ENCODE measurements at places on chromosomes 1 and 21.
A peak's percentile ranks its signal among the peaks of the same experiment; 100 is the strongest.

GRCh38 chr1:186225096-186225495 is 150.0 kb downstream of the TPR start:
- no peak for DNase-seq

DNA sequence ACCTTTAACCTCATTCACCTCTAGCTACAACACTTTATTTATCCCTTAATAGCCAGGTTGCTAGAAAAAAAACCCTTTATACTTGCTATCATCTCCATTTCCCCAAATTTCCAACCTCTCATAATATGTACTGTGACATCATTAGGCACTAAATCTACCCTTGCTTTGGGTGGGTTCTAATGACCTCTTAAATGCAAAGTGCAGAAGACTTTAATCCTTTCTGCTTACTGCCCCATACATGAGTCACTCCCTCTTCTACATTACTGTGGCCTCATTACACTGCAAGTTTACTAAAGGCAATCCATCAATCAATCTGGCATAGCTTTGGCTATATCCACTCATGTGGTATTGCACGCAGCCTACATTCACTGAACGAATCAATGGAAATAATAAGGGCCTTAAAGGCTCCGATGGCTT is 353.3 kb downstream of the SMYD3 start:
- no peak for DNase-seq

DNA sequence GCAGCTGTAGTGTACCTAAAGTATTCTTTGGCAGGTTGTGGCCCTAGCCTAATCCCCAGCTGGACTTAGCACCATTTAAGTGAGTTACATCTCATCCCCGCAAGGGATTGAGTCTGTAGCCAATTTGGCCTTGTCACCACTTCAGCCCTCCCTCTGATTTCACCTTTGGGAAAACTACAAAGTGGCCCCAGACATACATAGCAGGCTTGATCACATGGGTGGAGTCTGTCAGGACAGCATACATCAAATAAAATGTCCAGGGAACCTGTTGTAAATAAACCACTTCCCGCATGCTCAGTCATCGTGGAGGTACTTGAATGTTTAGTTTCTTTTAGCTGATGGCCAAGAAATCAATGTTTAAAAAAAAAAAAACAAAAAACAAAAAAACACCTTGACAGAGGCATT is 142.5 kb downstream of the DHRS3 start:
- peak; percentile 17 for DNase-seq

GRCh38 chr1:85275701-85276214 is 674 bp downstream of the BCL10 start:
- DNase-seq = peak; percentile 9

DNA sequence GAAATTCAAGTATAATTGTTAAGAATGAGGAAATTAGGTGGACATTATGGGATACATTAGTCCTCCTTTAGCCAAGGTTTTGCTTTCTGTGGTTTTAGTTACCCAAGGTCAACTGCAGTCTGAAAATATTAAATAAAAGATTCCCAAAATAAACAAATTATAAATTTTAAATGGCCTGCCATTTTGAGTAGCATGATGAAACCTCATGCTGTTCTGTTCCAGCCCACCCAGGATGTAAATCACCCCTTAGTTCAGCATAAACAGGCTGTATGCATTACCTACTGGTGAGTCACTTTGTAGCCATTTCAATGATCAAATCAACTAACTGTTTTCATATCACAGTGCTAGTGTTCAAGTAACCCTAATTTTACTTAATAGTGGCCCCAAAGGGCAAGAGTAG is 132.5 kb upstream of the LYPLAL1 start:
- no peak for DNase-seq

DNA sequence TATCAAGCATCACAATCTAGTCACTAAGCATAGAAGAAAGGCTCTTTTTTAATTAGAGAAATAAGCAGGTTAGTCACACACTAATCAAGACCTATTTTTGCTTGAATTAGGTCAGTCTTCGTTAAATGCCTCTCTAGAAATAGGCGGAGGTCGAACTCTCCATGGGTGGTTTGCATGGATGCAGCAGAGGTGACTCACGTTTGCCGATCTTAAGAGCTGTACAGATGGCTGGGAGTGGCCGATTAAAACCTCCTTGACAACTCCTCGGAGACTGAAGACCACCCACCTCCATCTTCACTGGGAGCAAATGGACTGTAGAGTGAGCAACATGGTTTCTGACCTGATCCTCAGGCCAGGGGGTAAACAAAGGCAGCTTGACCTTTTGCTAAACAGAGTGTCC is 249.3 kb downstream of the ZNF648 start:
- no peak for DNase-seq

DNA sequence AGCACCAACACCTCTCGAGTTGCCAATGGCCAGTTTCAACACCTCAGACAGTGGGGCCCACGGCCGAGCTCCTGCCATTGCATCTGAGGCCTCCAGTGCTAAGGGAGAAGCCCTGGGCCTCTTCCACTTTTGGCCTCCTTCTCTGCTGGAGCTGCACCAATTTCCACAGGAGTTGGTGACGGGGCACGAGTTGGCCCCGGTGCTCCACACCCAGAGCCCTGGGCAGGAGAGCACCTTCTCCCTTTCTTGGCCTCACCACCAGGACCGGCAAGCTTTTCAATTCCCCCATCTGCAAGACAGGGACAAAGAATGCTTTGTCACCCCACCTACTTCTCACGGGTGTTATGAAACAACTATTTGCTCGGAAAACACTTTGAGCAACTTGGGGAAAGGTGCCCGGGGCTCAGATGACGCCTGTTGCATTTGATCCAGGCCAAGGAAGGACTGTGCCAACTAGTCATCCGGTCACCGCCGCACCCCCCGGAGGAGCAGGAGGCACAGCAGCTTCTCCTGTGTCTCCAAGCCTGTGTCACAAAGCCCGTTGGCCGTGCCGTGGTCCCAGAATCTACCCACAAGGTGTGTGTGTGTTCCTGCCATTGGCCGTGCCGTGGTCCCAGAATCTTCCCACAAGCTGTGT is 55.2 kb downstream of the TOMM20 start:
- DNase-seq = no peak

DNA sequence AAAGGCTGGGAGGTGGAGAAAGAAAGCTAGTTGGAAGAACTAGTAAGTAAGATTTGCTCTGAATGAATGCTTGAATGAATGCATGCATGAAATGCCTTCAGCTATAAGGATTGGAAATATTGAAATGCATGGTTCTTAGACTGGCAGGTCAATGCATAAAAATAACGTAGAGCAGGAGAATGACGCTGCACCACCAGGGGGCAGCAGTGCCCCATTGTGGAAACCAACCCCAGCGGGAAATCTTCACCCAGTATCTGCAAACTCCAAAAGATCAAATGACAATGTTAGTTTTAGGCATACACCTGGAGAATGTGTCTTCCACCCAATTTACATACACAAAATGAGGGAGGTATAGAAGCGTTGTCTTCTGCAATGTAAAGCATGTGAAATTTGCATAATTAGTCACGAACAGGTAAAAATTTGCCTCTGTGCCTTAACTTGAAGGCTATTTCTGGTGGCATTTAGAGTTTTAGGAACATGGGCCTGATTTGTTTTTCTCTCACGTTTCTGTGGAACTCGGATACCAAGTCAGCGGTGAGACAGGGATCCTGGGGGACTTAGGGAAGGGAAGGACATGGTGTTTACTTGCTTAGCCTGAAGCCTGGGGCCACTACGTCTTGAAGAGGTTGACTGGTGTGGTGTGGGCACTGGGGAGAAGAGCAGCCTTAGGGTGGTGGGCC is 78.6 kb downstream of the HHAT start:
- peak; percentile 65 for DNase-seq

DNA sequence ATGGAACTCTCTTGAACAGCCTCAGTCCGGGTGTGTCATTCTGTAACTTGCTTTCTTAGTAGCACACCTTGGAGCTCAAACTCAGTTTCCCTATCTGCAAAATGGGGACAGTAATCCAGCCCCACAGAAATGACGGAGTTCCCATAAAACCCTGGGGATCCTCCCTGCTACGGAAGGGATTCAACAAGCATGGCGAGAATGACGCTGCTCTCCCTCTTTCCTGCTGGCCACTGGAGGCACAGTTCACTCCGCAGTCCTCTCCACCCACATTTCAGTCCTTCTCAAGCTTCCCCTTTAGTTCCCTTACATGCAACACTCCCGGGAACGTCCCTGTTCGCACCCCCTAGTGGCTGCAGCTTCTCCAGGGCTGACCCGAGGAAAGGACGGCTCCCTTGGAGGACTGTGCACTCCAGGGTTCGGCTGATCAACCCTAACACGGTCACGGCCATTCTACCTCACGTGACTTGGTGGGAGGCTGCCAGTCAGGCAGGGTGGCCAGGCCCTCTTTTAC is 20.6 kb downstream of the RUNX3 start:
- DNase-seq = no peak

GRCh38 chr1:27136998-27137542 is 17.9 kb downstream of the SLC9A1 start:
- peak; percentile 82 for DNase-seq

DNA sequence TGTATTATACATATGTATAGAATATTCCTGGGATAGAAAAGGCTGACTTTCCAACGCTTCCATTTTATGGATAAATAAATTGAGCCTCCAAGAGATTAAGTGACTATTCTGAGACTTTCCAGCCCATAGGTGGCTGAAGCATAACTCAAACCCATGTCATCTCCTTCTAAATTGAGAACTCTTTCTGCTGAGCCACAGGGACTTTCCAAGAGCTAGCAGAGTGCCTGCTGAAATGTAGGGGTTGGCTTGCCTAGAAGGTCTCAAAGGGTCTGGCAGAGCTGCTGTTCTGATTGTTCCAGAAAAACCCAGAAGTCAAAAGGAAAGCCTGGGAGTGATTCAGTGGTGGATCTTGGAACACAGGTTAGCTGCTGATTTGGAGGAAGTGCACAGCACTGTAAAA is 146.4 kb upstream of the BEND5 start:
- DNase-seq = no peak

- no peak for DNase-seq
These were observed 39.8 kb upstream of the SRP9 start for GRCh38 chr1:225737866-225738265.

DNA sequence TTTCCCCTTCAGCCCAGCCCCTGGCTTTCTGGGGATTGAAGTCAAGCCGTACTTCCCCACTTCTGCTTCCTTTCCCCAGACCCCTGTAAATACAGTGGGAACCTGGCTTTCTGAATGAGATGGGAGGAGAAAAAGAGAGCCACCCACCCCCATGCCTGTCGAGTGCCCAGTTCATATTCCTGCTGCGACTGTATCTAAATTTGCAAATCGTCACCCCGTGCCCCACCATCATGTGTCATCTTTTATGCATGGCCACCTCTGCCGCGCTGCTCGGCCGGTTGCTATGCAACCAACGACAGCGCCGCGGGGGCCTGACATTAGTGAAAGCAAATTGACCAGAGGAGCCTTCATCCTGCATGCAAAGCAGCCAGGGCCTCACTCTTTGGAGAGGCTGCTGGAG is 143.0 kb downstream of the ELAVL4 start:
- DNase-seq = no peak

DNA sequence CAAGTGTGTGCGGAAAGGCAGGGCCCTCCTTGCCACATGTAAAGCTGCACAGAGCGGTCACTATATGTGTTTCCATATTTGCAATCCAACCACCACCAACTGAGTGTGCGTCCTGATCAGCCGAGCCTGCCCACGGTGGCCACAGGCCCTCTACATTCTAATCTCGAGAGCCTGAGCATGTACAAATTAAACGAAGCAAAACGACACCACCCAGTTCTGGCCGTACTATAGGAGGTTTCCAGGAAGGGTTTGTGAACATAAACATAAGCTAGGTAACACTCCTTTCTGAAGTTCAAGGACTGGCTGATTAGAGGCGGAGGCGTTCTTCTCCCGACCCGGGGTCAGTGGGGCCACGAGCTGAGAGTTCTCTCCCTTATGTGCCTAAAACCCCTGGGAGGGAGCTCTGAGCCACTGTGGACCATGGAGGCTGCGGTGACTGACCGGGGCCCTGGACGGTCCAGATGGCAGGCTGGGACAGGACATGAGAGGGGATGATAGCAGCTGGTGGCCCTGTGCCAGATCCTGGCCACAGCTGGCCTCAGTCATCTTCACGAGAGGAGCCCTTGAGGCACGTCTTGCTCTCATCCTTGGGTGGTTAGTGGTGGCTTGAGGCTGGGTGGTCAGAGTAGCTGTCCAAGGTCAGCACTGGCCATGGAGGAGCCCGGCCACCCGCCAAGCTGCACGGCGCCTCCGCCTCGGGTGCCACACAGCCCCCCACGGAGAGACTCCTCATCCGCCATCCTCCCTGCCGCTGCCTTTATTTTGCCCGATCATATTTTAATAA is 39.1 kb upstream of the TRAPPC10 start:
- DNase-seq = no peak

- no peak for DNase-seq
These were observed at the start of gene EPHB2 for GRCh38 chr1:22710701-22711049. Gene EPHB2 (plus strand): TSS chr1:22710839. CDS start chr1:22710983, 144 bp downstream.

GRCh38 chr1:95879498-95880050 is 645.6 kb downstream of the RWDD3 start:
- no peak for DNase-seq

DNA sequence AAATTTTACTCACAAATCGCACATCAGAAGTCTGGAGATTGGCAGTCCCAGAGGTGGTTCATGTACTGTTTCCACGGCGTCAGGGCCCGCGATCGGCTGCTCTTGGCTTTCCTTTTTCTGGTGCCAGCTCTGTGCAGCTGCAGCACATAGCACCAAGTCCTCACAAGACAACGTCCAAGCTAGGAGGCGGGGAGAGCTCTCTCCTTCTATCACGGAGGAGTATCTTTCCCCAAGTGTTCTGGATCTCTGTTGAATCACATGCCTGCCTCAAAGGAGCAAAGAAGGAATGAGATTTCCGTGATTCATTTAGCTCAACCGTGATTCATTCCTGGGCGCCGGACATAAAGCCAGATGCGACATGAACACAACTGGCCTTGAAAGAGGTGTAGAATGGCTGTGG is 25.5 kb downstream of the MT1HL1 start:
- no peak for DNase-seq

GRCh38 chr1:202187041-202187671 is 6.4 kb upstream of the LGR6 start:
- no peak for DNase-seq

- DNase-seq = no peak
These were observed 253.0 kb downstream of the FGGY start for GRCh38 chr1:59549903-59550302.

DNA sequence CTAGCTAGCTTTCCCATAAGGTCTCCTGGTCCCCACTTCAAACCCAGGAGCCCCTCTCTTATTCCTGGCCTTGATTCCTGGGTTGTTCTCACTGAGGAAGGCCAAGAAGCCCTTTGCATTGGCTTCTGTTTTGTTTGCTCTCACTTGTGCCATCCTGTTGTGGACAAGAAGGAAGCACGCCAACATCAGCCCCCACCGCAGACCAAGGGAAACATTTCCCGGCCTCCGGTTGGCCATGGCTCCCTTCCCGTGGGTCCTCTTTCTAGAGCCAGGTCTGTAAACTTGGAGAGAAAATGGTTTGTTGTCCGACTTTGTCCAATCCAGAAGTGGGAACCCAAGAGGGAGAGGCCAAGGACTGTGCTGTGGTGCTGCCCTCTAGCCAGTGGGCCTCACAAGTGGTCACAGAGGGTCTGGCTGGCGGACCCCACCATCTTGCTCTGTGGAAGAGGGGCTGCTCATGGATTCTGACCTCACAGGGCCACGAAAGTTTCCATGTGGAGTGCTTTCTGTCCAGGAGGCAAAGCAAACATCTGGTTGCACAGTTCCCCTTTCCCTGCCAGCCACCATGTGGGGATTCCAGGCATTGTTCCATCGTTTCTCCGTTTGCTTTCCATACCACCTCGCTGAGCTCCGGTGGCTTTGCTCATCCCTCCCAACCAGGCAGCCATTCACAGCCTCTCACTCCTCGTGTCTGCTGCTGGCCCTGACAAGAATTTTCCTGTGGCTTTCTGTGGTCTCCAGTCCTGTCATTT is 18.9 kb upstream of the TENT5C start:
- DNase-seq = no peak

Data from CD4-positive, alpha-beta T cell treated with Interleukin-6 at 100 ng/mL for 8 hours (primary cell).